ENCODE measurements at places on chromosomes 3 and 15.

- no peak for DNase-seq
These were observed 213.8 kb downstream of the RPLP1 start for GRCh38 chr15:69666441-69666882.

DNA sequence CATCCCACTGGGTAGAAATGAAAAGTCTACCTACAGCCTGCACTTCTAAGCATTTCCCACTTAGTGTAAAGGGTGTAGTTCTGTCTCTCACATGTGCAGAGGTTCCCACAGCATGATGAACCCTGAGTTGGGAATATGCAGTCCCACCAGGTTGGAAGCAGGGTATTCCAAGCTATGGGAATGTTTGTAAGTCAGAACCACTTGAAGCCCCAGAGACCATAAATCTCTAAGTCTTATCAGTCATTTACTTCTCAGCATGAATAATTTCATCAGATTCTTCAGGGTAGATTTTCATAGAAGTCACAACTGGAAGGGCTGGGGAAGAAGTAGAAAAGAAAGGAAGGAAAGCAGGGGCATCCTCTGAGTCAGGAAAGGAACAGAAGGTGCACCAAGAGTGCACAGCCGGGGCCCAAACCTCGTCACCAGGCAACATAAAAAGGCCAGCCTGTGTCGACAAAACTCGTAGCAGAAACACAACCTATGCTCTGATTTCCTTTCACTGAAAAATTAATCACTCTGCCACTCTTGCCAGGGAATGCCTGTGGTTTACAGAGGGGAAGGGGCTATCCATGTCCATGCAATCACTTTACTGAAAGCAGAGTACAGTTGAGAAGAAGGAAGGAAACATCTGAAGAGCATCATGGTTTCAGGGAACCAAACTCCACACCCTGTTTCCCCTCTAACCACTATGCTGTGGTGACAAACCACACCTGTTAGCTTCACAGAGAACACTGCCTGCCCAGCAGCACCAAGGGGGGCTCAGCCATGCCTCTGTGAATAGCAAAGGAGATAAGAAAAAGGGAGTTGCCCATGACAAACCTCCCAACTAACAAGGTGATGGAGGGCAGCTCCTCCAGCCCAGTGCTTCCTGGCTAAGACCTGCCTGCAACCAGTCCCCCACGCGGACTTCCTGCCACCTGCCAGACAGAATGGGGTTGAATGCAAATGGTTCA, 40.5 kb downstream of the SH3BP5 start:
- no peak for DNase-seq

DNA sequence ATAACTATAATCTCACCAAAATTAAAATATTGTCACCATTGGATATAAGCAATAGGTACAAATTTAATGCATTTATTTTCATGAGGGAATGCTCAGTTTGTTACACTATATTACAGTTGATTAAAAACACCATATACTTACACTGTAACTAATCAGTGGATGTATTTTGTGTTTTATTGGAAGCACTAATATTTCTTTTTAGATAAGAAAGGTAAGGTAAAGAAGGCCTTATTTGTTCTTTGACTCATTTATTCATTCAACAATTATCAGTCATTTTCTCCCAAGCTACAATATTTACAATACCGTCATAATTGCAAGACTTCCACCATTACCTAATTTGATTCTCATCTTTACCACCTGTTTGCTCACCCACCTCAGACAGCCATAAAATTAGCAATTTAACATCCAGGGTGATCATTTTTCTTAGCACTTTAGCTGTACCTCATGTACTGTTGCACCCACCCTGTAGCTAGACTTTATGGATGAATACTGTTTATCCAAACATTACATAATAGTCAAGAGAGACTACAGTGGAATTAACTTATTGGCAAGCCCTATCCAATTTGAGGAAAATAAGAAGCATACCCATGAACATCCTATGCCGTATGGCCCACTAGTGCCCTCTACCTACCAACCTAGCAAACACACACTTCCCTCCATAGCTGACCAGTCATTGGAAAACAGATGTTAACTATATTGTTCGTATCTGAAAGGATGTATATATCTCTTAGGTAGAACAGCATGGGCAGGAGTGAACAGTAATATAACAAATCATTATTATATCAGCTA, 229.6 kb downstream of the BBX start:
- peak; percentile 48 for DNase-seq

DNA sequence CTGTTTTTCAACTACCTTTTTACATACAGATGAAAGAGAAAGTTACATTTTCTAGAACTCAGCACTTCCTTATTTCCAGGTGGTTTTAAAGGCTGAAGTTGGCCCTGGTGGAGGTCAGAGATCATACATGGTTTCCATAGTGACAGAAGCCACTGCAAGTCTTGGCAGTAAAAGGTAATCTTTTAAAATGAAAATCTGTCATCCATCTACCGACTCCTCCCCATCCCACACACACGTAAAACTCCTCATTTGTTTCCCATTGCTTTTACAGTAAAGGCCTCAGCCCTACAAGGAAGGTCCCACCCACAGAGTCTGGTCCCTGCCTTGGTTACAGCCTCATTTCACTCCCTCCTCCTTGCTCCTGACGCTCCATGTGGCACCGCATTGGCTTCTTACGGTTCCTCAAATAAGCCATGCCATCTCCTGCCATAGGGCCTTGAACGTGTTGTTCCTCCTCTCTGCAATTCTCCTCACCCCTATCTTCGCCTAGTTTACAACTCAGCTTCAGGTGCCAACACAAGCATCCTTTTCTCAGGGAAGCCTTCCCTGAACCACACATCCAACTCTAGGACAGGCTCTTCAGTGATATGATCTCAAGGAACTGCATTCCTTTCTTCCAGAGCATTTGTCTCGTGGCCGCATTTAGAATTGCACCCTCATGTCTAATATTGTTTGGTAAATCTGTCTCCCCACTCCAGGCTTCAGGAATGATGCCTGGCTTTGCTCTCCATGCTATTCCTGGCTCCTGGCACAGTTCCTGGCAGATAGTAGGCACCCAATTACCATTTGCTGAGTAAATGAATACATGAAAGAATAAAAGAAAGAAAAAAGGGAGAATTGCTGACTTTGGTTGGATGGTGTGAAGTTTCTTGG, 2.6 kb downstream of the CYP19A1 start:
- DNase-seq = no peak

GRCh38 chr15:64596701-64597476, 136.5 kb downstream of the ZNF609 start:
- DNase-seq = no peak

- DNase-seq = peak; percentile 84
These were observed 10.8 kb upstream of the SKIL start for GRCh38 chr3:170346481-170347392.

DNA sequence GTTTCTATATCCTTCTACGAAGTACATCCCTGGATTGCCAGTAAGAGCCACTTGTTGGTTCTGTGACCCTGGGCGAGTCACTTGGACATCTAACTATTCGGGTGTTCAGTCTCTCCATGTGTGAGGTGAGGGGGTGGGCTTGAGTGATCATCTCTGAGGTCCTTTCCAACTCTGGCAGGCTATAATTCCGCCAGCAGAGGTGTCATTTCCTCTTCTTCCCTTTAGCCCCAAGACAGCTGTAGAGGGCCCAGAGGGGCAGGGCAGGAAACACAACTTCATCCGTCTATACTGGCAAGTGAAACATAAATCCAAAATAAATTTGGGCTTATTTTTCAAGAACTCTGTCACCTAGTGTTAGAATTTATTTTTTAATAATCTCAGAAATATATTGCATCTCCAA, 38.1 kb downstream of the C2CD4A start:
- no peak for DNase-seq

GRCh38 chr3:184031187-184031792, at the start of gene HTR3D:
Gene HTR3D (plus strand): TSS chr3:184031742. CDS start chr3:184031742, 0 bp downstream.
- no peak for DNase-seq

Data from bronchial epithelial cell (primary cell).